ENCODE measurements at places on chromosomes 2 and 18.

DNA sequence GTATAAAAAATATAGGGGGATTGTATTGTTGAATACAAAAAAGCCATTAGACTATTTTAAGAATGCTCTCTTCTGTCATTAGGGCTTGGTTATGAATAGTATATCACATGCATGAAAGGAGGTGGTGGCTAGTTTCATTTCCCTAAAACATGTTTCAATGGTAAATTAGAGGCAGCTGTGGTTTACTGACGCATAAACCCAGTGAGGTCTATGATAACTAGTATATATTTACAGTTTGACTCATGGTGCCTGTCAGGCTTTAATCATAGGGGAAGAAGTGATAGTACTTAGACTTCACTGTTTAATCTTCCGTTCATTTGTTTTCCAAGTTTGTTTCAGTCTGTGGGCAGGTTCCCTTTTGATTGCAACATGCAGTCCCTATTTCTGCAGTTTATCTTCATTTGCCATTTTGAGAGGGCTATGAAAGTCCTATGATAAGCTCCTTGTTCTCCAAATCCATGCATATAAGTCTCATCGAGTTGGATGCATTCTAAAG, 55.1 kb upstream of the MAP4K3 start:
- no peak for DNase-seq

GRCh38 chr18:62324181-62324828, 805 bp upstream of the TNFRSF11A start:
- DNase-seq: no peak

- DNase-seq: peak; percentile 69
These were observed 1.1 kb upstream of the KCTD1 start for GRCh38 chr18:26549263-26550094.

DNA sequence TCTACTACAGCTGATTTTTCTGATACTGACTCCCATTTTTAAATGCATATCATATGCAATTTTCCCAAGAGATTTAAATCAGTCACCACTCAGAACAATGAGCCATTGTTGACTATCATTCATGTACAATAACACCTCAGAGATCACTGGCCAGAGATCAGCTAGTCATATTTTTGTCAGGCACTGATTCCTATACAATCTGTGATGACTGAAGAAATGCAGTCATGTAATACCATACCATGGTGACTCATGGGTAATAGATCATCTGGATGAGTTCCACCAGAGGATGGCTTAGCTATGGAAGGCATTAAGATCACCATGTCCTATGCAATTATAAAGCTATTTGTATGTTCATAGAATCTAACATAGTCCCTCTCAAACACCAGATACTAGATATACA, 285.7 kb upstream of the DCC start:
- no peak for DNase-seq

- DNase-seq: peak; percentile 71
These were observed 140.4 kb upstream of the VRK2 start for GRCh38 chr2:57906152-57906732.

- no peak for DNase-seq
These were observed 10.1 kb upstream of the NEU4 start for GRCh38 chr2:241798631-241799521.

DNA sequence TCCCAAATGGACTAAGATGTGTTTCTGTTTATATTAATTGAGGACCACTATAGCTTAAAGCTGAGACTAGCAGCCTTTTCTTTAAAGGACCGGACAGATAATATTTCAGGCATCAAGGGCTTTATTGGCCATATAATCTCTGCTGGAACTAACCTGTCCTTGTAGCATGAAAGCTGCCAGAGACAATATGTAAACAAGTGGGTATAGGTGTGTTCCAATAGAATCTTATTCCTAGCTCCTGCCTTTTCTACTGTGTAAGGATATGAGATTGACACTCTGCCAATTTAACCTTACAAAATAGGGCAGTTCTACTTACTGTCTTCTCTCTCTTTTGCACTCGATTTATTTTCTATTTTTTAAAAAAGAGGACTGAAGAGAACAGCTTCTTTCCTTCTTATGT, 74.0 kb downstream of the RHBDD1 start:
- no peak for DNase-seq

GRCh38 chr2:102112692-102113665, 29.6 kb upstream of the IL1R1 start:
- no peak for DNase-seq

DNA sequence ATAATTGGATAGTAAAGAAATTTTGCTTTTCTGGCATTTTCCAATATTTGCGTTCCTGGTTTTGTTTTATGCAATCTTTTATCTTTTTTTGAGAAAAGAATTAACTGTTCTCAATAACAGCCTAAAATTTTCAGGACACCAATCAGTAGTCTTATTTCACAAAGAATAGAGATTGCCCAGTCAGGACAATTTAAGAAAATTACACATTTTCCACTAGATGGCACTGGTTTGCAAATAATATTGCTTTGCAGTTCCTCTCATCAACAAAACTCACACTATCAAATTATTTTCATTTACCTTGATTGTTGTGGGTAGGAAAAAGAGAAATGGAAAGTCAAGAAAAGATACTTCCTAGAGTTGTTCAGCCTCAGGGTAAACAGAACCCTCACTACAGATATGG, 2.4 kb upstream of the RBM45 start:
- peak; percentile 73 for DNase-seq

GRCh38 chr2:158990397-158991214, 22.2 kb downstream of the TANC1 start:
- DNase-seq: no peak

- no peak for DNase-seq
These were observed 64.7 kb downstream of the KCTD1 start for GRCh38 chr18:26483633-26484032.

- no peak for DNase-seq
These were observed 223.7 kb upstream of the COPS8 start for GRCh38 chr2:236861944-236862343.

DNA sequence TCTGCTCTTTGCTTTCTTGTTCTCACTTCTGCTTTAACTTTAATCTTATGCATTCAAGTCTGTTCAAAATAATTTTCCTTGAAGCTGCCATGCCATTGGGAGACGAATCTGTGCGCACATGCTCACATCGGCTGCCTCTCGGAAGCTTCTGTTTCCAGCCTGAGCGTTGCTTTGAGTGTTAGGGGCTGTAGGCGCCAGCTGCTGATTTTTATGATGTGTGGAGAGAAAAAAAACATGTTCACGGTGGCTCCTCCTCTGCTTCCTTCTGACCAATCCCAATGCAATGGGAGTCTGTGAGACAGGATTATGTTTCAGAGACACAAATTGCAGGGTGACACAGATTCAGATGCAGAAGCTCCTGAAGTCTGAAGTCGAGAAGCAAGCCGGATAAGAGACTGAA, at the start of gene MC4R:
TSS of gene MC4R (minus strand) at position 180 of the 400 bp plus-strand sequence. CDS start 426 bp downstream, outside the sequence.
- DNase-seq: peak; percentile 73

DNA sequence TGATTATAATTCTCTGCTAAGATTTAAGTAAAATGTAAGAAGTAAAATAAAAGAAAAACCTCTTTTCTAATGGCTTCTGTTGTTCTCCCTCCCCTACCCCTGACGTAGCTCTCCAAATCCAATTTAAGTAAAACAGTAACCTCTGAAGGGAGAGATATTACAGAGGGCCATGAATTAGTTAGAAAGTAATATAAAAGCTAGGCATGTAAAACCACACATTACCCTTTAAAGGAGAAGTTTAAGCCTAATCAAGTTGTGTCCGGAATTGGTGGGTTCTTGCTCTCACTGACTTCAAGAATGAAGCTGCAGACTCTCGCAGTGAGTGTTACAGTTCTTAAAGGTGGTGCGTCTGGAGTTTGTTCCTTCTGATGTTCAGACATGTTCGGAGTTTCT, 116.9 kb upstream of the SCN7A start:
- DNase-seq: no peak

DNA sequence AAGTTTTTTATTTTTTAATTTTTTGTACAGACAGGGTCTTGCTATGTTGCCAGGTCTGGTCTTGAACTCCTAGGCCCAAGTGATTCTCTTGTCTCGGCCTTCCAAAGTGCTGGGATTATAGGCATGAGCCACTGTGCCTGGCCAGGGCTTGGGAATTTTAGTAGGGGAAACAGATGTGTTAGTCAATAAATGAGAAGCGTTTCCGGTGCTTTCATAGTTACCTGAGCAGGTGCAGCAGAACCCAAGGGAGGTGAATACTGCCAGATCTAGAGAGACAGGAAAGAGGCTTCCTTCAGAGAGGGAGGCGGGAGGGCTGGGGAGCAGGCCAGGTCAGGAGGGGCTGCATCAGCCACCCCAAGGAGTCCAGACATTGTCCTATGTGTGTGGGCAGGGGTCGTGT, 30.5 kb upstream of the IMPA2 start:
- DNase-seq: no peak

DNA sequence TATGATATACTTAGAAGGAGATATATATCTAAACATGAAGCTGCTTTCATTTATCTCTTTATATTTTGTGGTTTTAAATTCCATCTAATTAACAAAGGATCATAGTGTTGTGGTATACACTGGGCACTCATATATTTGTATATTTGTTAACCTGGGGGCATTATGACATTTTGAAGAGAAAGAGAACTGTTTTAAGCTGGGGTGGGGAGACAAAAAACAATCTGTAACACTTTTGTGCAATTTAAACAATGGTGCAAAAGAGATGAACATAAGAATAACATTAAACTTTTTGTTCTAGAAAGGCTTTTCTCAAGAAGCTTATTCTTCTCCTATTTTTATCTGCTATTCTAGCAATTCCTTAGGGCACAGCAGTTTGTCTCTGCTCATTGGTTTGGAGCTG, 842.0 kb upstream of the CDH2 start:
- DNase-seq: no peak

DNA sequence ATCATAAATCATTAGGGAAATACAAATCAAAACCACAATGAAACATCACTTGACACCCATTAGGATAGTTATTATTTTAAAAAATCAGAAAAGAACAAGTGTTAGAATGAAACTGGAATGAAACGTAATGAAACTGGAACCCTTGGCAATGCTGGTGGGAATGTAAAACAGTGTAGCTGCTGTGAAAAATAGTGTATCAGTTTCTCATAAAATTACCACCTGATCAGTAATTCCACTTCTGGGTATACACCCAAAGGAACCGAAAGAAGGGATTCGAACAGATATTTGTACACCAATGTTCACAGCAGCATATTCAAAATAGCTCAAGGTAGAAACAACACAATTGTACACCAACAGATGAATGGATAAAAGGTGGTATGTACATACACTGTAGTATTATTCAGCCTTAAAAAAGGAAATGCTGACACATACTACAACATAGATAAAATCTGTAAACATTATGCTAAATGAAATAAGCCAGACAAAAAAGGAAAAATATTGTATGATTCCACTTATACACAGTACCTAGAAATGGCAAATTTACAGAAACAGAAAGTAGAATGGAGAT, 27.0 kb downstream of the ROCK1 start:
- DNase-seq: no peak

DNA sequence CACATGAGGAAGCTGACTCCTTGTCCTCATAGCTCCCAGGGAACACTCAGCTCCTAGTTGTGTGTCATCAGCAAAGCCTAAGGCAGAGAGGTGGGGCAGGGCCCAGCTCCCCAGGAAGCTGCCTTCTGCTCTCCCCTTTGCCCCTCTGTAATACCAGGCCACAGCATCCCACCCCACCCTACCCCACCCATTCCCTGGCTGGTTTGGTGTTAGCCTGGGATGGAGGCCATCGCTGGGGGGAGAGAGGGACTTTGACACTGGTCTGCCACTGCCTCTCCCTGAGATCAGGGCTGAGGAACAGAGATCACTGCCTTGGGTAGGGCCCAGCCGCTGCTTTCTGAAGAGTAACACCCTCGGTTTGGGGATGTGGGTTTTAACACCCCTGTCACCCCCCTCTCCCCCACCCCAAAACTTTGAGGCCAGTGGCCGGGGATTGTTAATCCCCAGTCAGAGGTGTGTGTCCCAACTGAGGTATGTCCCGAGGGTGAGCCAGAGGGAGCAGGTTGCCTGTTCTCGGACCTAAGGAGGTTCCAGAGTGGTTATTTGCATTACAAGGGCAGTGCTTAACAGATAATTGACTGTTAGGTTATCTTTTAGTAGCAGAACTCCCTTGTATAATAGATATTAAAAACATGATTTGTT, 41.4 kb downstream of the TET3 start:
- no peak for DNase-seq

Data from NCI-H446 (cell line).